ENCODE measurements at places on chromosomes 5 and 9.

- H3K4me1 ChIP-seq, result no peaks in the 10 kb centered on the region
- no peak overlapping the region for H3K27ac ChIP-seq
- no peaks in the 10 kb centered on the region for H3K27me3 ChIP-seq
- no peaks in the 10 kb centered on the region for H3K36me3 ChIP-seq
- no peak for DNase-seq
Measured at GRCh38 chr9:6367128-6367890, 39.1 kb downstream of the TPD52L3 start.

DNA sequence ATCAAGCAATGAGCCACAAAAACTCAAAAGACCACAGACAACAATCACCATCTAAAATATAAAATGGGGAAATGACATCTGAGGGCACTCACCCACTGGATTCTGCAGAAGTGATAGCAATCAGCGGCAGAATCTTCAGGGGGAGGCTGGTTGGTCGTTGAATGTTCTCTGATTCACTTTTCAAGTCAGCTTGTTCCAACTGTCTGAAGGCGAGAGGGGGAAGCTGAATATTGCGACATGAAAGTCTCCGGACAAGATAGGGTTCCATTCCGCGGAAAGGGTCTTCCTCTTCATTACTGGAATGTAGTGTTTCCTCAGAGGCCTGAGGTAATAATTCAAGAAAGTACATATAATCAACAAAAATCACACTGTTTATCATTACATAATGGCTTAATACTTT lies 94.9 kb upstream of the PDE4D start:
- no peaks in the 10 kb centered on the region for H3K27me3 ChIP-seq
- no peak for DNase-seq
- H3K4me3 ChIP-seq, result no peak overlapping the region
- no peaks in the 10 kb centered on the region for H3K4me1 ChIP-seq
- H3K36me3 ChIP-seq, result no peaks in the 10 kb centered on the region

DNA sequence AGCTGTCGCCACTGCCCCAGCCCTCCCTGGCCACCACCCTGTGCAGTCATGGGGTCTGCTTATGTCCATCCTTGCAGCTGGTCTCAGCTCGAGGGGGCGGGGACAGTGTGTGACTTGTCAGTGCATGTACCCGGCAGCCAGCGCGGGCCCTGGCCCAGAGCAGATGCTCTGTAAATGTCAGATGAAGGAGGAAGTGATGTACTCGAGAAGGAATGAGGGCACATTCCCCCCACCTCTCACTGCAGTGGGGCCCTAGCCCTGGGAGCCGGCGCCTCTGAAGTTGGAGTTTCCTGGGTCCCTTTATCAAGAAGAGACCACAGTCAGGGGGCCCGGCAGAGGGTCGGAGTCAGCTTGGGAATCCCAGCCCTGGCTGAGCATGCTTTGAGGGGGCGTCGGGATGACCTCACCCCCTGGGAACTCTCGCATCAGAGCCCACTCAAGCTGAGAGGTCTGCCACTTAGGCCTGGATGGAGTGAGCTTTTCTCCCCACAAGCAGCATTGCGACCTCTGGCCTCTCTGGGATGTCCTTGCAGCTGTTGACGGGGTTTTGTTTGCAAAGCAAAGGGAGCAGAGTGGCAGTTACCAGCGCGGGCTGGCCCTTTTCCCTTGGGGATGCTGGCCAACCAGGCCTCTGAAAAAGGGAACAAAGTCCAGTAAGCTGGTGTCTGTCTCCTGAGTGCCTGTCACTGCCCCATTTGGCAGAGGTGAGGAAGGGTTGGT lies 19.0 kb downstream of the NEURL1B start:
- no peaks in the 10 kb centered on the region for H3K4me1 ChIP-seq
- no peak overlapping the region for H3K4me3 ChIP-seq
- H3K36me3 ChIP-seq, result no peaks in the 10 kb centered on the region
- no peak overlapping the region for H3K27ac ChIP-seq
- no peak for DNase-seq

- H3K36me3 ChIP-seq, result peaks cover 4% of the 10 kb centered on the region
- peaks cover 4% of the 10 kb centered on the region for H3K4me1 ChIP-seq
- H3K27ac ChIP-seq, result no peak overlapping the region
- DNase-seq, result no peak
- H3K27me3 ChIP-seq, result no peaks in the 10 kb centered on the region
Measured at GRCh38 chr5:34042321-34042720, 692 bp downstream of the C1QTNF3 start.

DNA sequence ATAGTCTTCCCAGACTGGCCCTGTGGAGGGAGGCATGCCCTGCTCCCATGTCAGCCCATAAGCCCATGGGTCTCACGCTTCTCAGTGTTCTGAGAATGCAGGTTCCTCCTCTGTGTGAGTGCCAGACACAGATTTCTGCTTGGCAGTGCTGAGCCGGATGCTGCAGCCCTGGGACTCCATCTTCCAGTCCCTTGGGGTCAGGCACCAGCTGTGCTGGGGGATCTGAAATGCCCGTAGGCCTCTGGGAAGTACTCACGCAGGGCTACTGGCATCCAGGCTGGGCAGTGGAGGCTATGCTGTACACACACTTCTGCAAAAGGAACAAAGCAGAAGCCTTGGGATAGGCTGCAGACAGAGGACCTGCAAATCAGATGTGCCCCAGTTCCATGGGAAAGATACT lies 1944.6 kb downstream of the EFNA5 start:
- H3K4me3 ChIP-seq, result no peak overlapping the region
- no peak for DNase-seq
- no peaks in the 10 kb centered on the region for H3K36me3 ChIP-seq
- H3K27me3 ChIP-seq, result no peaks in the 10 kb centered on the region
- no peak overlapping the region for H3K27ac ChIP-seq

DNA sequence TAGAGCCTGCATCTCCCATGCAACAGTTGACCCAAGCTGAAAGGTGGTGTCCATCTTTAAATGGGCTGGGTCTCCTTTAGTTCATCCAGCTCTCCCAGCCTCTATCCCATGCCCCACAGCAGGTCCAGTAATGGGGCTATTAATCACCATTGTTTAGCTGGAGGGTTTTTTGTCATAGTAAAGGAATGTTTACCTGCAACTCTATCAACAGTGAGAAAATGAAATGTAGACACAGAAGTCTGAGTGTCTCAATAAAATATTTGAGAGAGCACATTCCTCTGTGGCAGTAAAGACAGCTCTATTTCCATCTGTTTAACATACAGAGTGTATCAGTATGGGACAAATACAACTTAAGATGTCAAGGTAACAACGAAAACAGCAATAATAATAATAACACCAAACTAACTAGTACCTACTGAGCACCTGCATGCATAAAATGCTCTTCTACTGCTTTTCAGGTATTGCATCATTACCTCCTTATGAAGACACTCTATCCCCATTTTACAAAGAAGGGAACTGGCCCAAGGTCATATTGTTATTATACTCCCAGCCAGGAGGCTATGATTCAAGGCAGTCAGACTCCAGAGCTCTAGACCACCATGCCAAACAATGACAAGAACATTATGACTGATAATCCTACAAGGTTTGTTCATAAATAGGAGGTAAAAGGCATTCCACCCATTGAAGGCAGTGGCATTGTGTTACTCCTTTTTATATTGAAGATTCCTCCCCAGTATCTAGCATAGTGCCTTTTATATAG lies 21.0 kb upstream of the C5orf58 start:
- H3K36me3 ChIP-seq, result no peaks in the 10 kb centered on the region
- peaks cover 41% of the 10 kb centered on the region for H3K27me3 ChIP-seq
- H3K27ac ChIP-seq, result no peak overlapping the region
- no peaks in the 10 kb centered on the region for H3K4me1 ChIP-seq

DNA sequence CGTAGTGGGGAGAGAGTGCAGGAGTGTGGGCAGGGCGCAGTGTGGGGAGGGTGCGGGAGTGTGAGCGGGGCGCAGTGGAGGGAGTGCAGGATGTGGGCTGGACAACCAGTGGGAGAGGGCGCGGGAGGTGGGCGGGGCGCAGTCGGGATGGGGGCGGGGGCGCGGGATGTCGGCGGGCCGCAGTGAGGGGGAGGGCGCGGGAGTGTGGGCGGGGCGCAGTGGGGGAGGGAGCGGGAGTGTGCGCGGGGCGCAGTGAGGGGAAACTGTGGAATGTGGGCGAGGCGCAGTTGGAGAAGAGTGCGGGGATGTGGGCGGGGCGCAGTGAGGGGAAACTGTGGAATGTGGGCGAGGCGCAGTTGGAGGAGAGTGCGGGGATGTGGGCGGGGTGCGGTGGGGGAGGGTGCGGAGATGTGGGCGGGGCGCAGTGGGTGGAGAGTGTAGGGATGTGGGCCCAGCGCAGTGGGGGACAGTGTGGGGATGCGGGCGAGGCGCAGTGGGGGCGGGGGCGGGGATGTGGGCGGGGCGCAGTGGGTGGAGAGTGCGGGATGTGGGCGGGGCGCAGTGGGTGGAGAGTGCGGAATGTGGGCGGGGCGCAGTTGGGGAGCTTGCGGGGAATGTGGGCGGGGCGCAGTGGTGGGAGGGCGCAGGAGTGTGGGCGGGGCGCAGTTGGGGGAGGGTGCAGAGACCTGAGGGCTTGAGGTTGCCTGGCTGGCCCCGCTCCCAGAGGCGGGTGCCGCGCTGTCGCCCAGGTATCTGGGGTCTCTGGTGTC lies at the start of gene NXNL2:
TSS of gene NXNL2 (plus strand) at position 723 of the 770 bp plus-strand sequence. CDS start 257 bp downstream, outside the sequence.
- peaks cover 68% of the 10 kb centered on the region for H3K27me3 ChIP-seq
- no peaks in the 10 kb centered on the region for H3K36me3 ChIP-seq
- no peak within 1 kb of the TSS for H3K27ac ChIP-seq
- peak within 1 kb of the TSS; percentile 68 for H3K4me3 ChIP-seq
- peaks cover 17% of the 10 kb centered on the region for H3K4me1 ChIP-seq

- no peak overlapping the region for H3K4me3 ChIP-seq
- H3K27me3 ChIP-seq, result no peaks in the 10 kb centered on the region
- no peaks in the 10 kb centered on the region for H3K36me3 ChIP-seq
- H3K4me1 ChIP-seq, result no peaks in the 10 kb centered on the region
- no peak for DNase-seq
Measured at GRCh38 chr9:1300941-1301340, 250.8 kb downstream of the DMRT2 start.

DNA sequence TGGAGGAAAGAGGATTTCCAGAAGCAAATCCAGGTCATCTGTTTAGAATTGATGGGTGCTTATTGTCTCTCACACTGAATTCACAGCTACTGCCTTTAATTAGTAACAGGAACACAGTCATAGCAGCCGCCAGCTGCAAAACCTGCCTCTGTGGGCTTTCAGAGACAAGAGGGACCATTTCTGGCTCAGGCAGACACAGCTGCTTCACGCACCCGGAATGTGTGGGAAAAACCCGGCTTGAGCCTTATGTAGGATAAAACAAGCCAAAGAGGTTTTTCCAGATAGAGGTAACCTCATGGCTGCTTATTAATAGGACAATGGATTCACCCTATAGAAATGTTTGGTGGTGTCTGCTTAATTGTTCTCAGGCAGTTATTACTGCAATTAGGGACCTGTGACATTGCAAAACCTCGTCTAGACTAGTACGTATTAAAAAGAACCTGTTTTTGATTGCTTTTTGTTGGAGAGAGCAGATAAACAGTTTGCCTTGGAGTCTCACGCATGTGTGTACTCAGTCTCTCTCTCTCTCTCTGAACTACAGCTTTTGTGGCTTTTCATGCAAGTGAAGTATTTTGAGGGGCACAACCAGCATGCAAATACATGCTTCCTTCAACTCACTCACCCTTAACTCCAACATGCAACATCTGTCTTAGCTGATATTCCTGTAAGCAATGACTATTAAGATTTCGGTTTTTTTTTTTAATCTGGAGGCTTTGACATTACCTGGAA lies 302.7 kb downstream of the PLK2 start:
- H3K4me1 ChIP-seq, result no peaks in the 10 kb centered on the region
- no peaks in the 10 kb centered on the region for H3K27me3 ChIP-seq
- no peak for DNase-seq
- H3K27ac ChIP-seq, result no peak overlapping the region
- H3K36me3 ChIP-seq, result no peaks in the 10 kb centered on the region
- no peak overlapping the region for H3K4me3 ChIP-seq

DNA sequence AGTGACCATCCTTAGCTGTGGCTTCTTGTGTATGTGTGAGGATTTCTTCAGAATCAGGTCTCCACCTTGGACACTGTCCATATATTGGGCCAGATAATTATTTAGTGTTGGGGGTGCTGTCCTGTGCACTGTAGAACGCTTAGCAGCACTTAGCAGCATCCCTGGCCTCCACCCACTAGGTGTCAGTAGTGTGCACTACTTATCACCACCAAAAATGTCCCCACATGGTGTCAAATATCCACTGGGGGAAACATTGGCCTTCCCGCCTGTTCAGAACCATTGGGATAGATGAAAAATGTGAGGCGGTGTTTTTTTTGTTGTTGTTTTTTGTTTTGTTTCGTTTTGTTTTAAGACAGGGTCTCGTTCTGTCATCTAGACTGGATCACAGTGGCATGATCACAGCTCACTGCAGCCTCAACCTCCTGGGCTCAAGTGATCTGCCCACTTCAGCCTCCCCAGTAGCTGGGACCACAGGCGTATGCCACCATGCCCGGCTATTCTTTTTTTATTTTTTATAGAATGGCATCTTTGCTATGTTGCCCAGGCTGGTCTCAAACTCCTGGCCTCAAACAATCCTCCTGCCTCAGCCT lies 67.7 kb downstream of the TENT4A start:
- no peak overlapping the region for H3K4me3 ChIP-seq
- peaks cover 15% of the 10 kb centered on the region for H3K4me1 ChIP-seq
- no peak for DNase-seq
- H3K27me3 ChIP-seq, result peaks cover 11% of the 10 kb centered on the region
- no peak overlapping the region for H3K27ac ChIP-seq

GRCh38 chr9:91963711-91964240 lies 13.7 kb upstream of the ROR2 start:
- no peak overlapping the region for H3K4me3 ChIP-seq
- no peaks in the 10 kb centered on the region for H3K4me1 ChIP-seq
- peaks cover 26% of the 10 kb centered on the region for H3K27me3 ChIP-seq
- peaks cover 1% of the 10 kb centered on the region for H3K36me3 ChIP-seq

GRCh38 chr5:69454460-69455249 lies 37.9 kb upstream of the OCLN start:
- no peaks in the 10 kb centered on the region for H3K4me1 ChIP-seq
- H3K4me3 ChIP-seq, result no peak overlapping the region
- no peak for DNase-seq
- H3K36me3 ChIP-seq, result no peaks in the 10 kb centered on the region

GRCh38 chr5:68274847-68275651 lies 59.5 kb downstream of the PIK3R1 start:
- peaks cover 54% of the 10 kb centered on the region for H3K4me1 ChIP-seq
- peak overlapping the region; percentile 72 for H3K27ac ChIP-seq
- H3K4me3 ChIP-seq, result peak overlapping the region; percentile 40
- no peak for DNase-seq
- H3K36me3 ChIP-seq, result peaks cover 35% of the 10 kb centered on the region

Data from activated naive CD8-positive, alpha-beta T cell treated with anti-CD3 and anti-CD28 coated beads, Interleukin-2, amount 10 ng/mL, durations not matched to agents 7 days and 5 days (primary cell).